Temporal lobe (tissue), 4 donors: ENCODE measurements at places on chromosomes 5 and 9. TPM values are rescaled to one million over a fixed set of nuclear protein-coding genes. Genes with fewer than 3 reads are reported as not detected.

IL33 gene
- 14.3 TPM for total RNA-seq

HIGD2A gene
- 18.4 TPM for total RNA-seq

HEMGN gene
- total RNA-seq, result 2.2 TPM

COL23A1 gene
- 0.49 TPM for total RNA-seq

ABLIM3 gene
- 13.3 TPM for total RNA-seq

RNF130 gene
- total RNA-seq, result 69.8 TPM

CSF2 gene
- not detected for total RNA-seq

LURAP1L gene
- total RNA-seq, result 0.98 TPM

ACER2 gene
- 7.1 TPM for total RNA-seq

IFNK gene
- total RNA-seq, result not detected

SLC46A2 gene
- total RNA-seq, result not detected

AFAP1L1 gene
- total RNA-seq, result 5.2 TPM

SPINK4 gene
- total RNA-seq, result not detected

FAM221B gene
- total RNA-seq, result not detected

ST6GALNAC4 gene
- 7.4 TPM for total RNA-seq

SURF4 gene
- 54.1 TPM for total RNA-seq

OCLN gene
- total RNA-seq, result 6.9 TPM

PCDHA12 gene
- 8.6 TPM for total RNA-seq

TSSK1B gene
- not detected for total RNA-seq

GRXCR2 gene
- total RNA-seq, result not detected

PCDHA9 gene
- 12.3 TPM for total RNA-seq

ATOSB gene
- 14.8 TPM for total RNA-seq

FIBCD1 gene
- 0.74 TPM for total RNA-seq

PKN3 gene
- 0.74 TPM for total RNA-seq

RASGRF2 gene
- 7.9 TPM for total RNA-seq

CXCL14 gene
- 9.3 TPM for total RNA-seq

FOXD1 gene
- total RNA-seq, result 0.98 TPM

HACD4 gene
- 0.49 TPM for total RNA-seq

PCDHGA10 gene
- total RNA-seq, result 14.5 TPM

PCDHGB1 gene
- 6.9 TPM for total RNA-seq

BSPRY gene
- 0.25 TPM for total RNA-seq

IFNA2 gene
- total RNA-seq, result not detected

RGS7BP gene
- 7.6 TPM for total RNA-seq

TMEM174 gene
- total RNA-seq, result not detected

FGF18 gene
- under 0.01 TPM for total RNA-seq

C5orf52 gene
- total RNA-seq, result not detected

C9orf50 gene
- not detected for total RNA-seq

AGXT2 gene
- total RNA-seq, result not detected
